Liver (tissue), 10 donors: ENCODE measurements at places on chromosomes 16 and 17.
A peak's percentile ranks its signal among the peaks of the same experiment; 100 is the strongest.

- no peaks in the 10 kb centered on the region for H3K36me3 ChIP-seq
- no peak overlapping the region for H3K4me3 ChIP-seq
- H3K27me3 ChIP-seq, result no peaks in the 10 kb centered on the region
- no peak for DNase-seq
Observed at GRCh38 chr16:12572316-12572985, 231.2 kb downstream of the CPPED1 start.

- peak within 1 kb of the TSS; percentile 25 for H3K4me3 ChIP-seq
- no peak within 1 kb of the TSS for H3K27ac ChIP-seq
- H3K27me3 ChIP-seq, result no peaks in the 10 kb centered on the region
- peaks cover 19% of the 10 kb centered on the region for H3K4me1 ChIP-seq
Observed at GRCh38 chr17:83079352-83079747, at the start of gene METRNL. Gene METRNL, plus strand, starts transcription at chr17:83079609. Its CDS starts 207 bp downstream, at chr17:83079816.

- no peaks in the 10 kb centered on the region for H3K36me3 ChIP-seq
- H3K27me3 ChIP-seq, result no peaks in the 10 kb centered on the region
- H3K27ac ChIP-seq, result no peak overlapping the region
Observed at GRCh38 chr17:52036416-52036815, 122.1 kb downstream of the CA10 start.

- H3K27me3 ChIP-seq, result no peaks in the 10 kb centered on the region
- H3K36me3 ChIP-seq, result no peaks in the 10 kb centered on the region
- no peak overlapping the region for H3K27ac ChIP-seq
- no peak overlapping the region for H3K4me3 ChIP-seq
- DNase-seq, result no peak
Observed at GRCh38 chr16:69309316-69309715, 1.8 kb upstream of the VPS4A start.

DNA sequence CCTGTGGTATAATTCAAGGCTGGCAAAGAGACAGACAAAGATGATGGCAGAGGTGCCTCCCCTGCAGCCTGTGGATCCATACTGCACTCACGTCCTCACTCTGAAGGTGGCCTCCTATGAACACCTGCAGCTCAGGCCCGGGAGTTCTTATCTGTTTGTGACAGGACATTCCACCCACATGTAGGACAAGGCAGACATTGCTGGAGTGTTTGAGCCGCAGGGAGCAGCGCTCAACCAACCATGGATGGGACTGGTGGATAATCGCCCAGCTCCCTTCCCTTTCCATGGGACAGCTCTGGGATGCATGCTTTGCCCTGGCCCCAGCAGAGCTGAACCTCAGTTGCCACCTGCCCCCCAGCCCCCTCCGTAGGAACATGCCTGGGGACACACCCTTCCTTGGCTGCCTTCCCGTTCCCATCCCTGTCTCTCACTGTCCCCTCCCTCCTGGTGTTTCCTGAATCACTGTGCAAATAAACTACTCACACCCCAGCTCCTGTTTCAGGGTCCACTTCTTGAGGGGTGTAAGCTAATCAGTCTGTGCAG, 22.2 kb downstream of the ITPRIPL2 start:
- H3K36me3 ChIP-seq, result no peaks in the 10 kb centered on the region
- no peak for DNase-seq
- H3K27ac ChIP-seq, result no peak overlapping the region
- peaks cover 14% of the 10 kb centered on the region for H3K4me1 ChIP-seq
- no peaks in the 10 kb centered on the region for H3K27me3 ChIP-seq

DNA sequence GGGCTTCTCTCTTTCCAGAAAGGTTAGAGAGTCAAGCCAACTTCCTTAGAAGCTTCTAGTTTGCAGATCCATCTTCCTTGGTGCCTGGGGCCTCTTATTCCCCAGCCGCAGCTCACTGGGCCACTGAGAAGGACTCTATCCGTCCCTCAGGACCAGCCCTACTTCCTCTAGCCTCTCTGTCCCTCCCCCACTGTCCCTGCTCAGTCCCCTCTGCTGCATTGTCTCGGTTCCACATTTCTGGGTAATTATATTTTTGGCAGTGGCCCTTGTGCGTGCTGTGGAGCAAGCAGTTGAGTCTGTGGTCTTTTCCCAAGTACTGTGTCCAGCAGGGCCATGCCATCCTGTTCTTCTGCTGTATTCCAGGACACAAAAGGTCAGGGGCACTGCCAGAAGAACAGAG, 17.8 kb downstream of the IRX3 start:
- no peaks in the 10 kb centered on the region for H3K27me3 ChIP-seq
- peaks cover 26% of the 10 kb centered on the region for H3K4me1 ChIP-seq
- no peak overlapping the region for H3K4me3 ChIP-seq

GRCh38 chr17:28128779-28129178, 86.3 kb downstream of the NLK start:
- H3K27me3 ChIP-seq, result no peaks in the 10 kb centered on the region
- DNase-seq, result no peak
- no peaks in the 10 kb centered on the region for H3K36me3 ChIP-seq
- no peaks in the 10 kb centered on the region for H3K4me1 ChIP-seq
- no peak overlapping the region for H3K27ac ChIP-seq
- no peak overlapping the region for H3K4me3 ChIP-seq

- H3K27me3 ChIP-seq, result no peaks in the 10 kb centered on the region
- peaks cover 4% of the 10 kb centered on the region for H3K4me1 ChIP-seq
- DNase-seq, result no peak
- H3K4me3 ChIP-seq, result no peak overlapping the region
Observed at GRCh38 chr17:67490471-67490870, 113.4 kb downstream of the PITPNC1 start.

GRCh38 chr16:89952551-89952950, 4.0 kb downstream of the DEF8 start:
- no peak overlapping the region for H3K27ac ChIP-seq
- no peaks in the 10 kb centered on the region for H3K27me3 ChIP-seq
- DNase-seq, result no peak
- H3K4me3 ChIP-seq, result no peak overlapping the region
- H3K4me1 ChIP-seq, result peaks cover 16% of the 10 kb centered on the region

DNA sequence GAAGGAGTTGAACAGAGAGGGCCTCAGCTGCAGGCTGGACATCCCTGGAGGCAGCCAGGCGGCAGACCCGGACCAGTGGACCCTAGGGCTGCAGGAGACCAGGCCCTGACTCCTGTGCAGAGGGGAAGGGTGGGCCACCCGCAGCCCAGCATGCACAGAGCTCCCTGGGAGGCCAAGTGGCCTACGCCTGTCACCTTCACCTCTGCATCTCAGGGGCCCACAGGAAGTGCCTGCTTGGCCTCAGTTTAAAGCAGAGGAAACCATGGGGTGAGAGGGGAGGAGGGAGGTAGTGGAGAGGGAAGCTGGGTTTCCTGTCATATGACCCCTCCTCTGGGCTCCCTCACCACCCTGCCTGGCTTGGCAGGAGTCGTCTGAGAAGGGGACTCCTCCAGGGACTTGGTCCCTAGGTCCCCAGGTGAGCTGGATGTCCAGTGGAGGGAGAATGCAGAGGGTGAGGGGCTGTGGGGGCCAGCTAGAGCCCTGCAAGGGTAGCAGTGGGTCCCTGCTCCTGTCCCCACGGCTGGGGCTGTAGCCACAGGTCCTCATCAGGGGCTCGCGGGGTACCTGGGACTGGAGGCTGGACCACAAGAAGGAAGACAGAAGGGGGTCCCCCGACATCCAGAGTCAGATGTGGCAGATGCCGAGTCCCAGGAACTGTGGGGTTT, at the start of gene TMC8:
Gene TMC8, plus strand, starts transcription at position 335 of the 665 bp plus-strand sequence. CDS start 818 bp downstream, outside the sequence.
- H3K4me1 ChIP-seq, result peaks cover 22% of the 10 kb centered on the region
- DNase-seq, result no peak
- H3K27ac ChIP-seq, result peak within 1 kb of the TSS; percentile 72
- H3K36me3 ChIP-seq, result no peaks in the 10 kb centered on the region
- H3K27me3 ChIP-seq, result no peaks in the 10 kb centered on the region

- H3K4me3 ChIP-seq, result no peak overlapping the region
- DNase-seq, result peak; percentile 70
- peak overlapping the region; percentile 40 for H3K27ac ChIP-seq
- H3K27me3 ChIP-seq, result no peaks in the 10 kb centered on the region
- peaks cover 13% of the 10 kb centered on the region for H3K36me3 ChIP-seq
Observed at GRCh38 chr17:78993241-78993956, 13.7 kb upstream of the LGALS3BP start.

GRCh38 chr16:81779536-81780320, 637 bp downstream of the PLCG2 start:
- H3K27ac ChIP-seq, result peak overlapping the region; percentile 19

- H3K4me3 ChIP-seq, result no peak overlapping the region
- no peaks in the 10 kb centered on the region for H3K27me3 ChIP-seq
- no peak for DNase-seq
Observed at GRCh38 chr17:6510321-6510977, 45.9 kb downstream of the PITPNM3 start.

GRCh38 chr17:12070561-12070960, 49.9 kb downstream of the MAP2K4 start:
- no peaks in the 10 kb centered on the region for H3K4me1 ChIP-seq
- no peaks in the 10 kb centered on the region for H3K27me3 ChIP-seq
- H3K27ac ChIP-seq, result no peak overlapping the region
- no peak for DNase-seq
- H3K36me3 ChIP-seq, result peaks cover 4% of the 10 kb centered on the region
